ENCODE measurements at places on chromosomes 6 and 20.

GRCh38 chr6:14717307-14717706, 528.6 kb upstream of the JARID2 start:
- DNase-seq = no peak

DNA sequence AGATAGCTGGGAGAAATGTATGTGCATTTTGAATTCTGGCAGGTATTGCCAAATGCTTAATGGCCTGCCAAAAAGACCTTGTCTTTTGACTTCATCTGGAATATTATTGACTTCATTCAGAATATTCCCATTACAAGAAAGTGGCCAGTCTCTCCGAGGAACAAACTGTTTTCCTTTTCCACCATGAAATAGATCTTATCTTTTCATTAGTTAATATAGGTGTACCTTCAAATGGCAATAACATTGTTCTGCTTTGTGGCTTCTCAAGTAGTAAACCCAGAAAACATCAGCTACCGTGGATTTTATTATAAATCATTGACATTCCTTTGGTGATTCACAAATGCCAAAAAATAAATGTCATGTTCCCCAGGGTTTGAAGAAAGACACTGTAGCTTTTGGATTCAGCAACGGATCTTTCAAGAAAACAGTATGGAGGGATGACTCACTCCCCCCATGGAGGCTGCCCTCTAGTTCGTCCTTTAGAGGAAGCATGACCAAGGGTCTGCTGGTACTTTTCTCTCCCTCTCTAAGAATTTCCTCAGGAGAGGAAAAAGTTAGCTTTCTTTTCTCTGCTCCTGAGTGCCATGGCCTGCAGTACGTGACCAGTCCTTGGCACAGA, 1.1 kb upstream of the RNF182 start:
- peak; percentile 59 for DNase-seq

DNA sequence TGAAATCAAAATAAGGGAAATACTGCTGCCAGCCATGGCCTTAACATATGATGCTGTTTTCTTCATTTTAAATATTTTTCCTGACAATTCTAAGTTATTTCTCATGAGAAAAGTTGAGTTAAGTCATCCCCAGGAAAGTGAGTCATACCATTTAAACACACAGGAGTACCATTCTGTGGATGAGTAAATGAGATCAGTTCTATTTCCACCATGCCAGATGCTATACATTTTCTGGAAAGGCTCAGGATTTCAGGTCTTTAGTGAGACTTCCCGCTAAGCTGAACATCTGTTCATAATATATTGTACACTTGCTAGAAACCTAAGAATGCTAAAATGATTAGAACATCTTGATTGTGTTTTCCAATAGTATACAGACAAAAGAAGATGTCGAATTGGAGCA, 256.2 kb upstream of the MANEA start:
- peak; percentile 35 for DNase-seq

- no peak for DNase-seq
These were observed 111.1 kb downstream of the BTBD3 start for GRCh38 chr20:12028771-12029170.

DNA sequence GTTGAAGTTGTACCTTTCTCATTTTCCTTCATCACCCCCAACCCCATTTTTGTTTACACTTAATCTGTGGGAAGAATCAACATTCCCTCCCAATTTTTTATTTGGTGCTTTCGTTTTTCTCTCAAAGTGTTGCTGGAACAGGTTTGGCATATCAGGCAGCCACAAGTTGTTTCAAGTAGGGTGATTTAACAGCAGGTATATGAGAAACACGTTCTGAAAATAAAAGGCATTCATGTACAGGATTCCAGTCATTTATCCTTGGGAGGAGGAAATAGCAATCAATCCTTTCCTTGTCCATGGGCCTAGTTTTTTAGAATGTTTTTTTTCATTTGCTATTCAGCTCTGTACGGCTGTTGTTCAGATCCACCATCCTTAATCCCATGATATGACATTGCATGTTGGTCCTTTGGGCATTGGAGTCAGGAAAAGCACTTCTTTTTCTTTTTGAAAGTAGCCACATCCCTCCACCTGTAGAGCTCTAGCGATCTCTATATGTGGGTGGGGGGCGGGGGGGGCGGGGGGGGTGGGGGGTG, 120.2 kb downstream of the JARID2 start:
- DNase-seq = no peak

GRCh38 chr20:20000211-20000968, 16.8 kb upstream of the NAA20 start:
- DNase-seq = peak; percentile 25

GRCh38 chr20:52490711-52491430, 299.3 kb upstream of the ZFP64 start:
- DNase-seq = peak; percentile 86

Data from choroid plexus epithelial cell (primary cell).